ENCODE measurements at places on chromosomes 1 and 21.

- DNase-seq, result no peak
Observed at GRCh38 chr21:43337901-43338655, 88.9 kb downstream of the SIK1 start.

- no peak for DNase-seq
Observed at GRCh38 chr1:225711236-225711937, 58.5 kb upstream of the ENAH start.

GRCh38 chr21:15023776-15024175 is 41.0 kb downstream of the NRIP1 start:
- no peak for DNase-seq

DNA sequence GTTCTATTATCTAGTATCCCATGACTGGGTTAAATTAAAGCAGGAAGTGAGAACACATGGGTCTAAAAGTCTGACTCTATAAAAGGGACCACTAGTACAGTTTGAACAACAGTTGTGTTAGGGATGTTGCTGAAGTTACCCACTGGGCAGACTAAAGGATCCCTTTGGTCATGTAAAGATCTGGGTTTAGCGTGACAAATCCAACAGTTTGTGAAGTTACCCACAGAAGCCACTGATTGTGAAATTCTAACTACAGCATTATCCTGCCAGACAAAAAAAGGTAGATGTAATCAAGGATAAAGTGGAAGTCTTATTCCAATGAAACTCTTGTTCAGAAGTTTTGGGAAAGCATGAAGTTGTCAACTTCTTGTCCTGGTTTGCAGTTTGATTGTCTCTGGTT is 5.7 kb downstream of the QSOX1 start:
- no peak for DNase-seq

DNA sequence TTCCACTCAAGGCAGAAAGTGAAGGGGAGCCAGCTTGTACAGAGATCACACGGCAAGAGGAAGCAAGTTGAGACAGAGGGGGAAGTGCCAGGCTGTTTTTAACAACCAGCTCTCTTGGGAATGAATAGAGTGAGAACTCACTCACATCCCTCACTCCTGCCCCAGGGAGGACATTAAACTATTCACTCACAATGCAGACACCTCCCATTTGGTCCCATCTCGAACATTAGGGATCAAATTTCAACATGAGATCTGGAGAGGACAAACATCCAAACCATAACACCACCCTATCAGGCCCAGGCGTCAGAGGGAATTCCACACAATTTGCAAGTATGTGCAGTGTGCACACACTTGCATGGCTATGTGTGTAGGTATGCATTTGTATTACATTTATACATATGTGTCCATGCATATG is 62.7 kb downstream of the DMAP1 start:
- no peak for DNase-seq

- DNase-seq, result no peak
Observed at GRCh38 chr1:42860339-42861013, 14.1 kb downstream of the ZNF691 start.

DNA sequence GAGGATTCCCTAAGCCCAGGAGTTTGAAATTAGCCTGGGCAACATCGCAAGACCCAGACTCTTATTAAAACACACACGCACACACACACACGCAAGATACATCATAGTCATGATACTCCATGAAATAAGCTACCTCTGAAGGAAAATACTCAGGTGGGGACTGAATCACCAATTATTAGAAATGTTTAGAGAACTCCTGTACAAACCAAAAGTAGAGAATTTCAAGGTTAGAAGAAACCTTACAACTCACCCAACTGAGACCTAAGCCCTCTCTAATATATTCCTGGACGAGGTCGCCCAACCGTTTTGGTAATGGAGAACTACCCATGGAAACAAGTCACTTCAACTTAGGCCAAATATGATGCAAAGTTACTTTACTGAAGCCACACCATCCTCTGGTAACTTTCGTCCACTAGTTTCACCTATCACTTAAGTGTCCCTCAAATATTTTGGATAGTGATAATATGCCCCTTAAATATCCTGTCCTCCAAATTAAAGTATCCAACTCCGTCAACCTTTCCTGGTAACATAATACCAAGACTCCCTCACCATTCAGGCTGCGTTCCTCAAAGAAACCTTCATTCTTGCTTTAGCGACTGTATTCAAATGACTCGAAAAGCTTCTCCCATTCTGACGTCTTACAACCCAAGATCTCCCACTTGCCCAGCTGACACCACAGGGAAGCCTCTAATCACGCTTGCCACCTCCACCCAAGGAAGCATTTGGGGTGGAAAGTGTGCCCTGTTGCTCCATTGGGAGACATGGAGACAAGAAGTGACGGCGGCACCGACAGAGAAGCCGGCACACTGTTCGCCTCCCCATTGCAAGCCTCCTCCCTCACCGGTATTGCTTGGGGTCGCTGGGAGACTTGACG is 856 bp downstream of the NRDC start:
- peak; percentile 8 for DNase-seq

DNA sequence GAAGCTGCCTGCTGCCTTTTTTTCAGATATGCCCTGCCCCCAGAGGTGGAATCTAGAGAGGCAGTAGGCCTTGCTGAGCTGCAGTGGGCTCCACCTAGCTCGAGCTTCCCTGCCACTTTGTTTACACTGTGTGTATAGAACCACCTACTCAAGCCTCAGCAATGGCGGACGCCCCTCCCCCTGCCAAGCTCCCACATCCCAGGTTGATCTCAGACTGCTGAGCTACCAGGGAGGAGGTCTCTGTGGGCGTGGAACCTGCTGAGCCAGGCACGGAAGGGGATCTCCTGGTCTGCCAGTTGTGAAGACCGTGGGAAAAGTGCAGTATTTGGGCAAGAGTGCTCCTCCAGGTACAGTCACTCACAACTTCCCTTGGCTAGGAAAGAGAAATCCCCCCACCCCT is 65.1 kb downstream of the MSH4 start:
- no peak for DNase-seq

DNA sequence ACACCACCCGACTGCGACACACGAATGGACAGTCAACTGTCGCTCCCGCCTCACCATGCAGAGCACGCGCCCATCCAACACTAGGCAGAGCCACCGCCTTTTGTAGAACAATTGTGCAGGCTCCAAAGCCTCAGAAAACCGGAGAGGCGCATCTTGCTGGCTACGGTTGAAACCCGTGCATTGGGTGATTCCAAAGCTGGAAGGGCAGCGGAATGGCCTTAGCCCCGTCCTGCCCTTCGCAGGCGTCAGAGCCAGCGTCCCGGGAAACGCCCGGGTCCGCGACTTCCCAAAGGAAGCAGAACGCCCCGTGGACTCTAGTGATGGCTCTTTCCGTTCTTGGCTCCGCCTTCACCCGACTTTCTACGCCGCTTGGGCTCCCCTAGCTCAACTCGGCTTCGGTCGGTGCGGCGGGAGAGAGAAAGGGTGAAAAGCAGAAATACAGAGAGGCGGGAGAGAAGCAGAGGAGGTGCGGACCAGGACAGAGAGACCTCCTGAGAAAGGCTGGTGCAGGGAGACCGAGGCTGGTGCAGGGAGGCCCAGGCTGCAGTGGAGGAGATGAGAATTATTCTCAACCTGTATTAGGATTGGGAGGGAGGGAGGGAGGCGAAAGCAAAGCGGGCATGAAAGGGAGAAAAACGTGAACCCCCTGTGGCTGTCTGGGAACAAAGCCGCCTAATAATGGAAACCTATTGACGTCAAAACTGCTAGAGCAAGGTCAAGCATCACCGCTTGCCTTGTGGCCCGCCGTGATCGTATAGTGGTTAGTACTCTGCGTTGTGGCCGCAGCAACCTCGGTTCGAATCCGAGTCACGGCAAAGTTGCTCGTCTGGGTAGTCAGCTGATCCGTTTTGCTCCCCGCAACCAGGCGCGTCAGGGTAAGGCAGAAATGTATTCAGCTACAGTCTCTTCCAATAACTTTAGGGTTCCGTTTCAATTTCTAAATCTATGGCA is 99.5 kb downstream of the PRKAB2 start:
- no peak for DNase-seq
